ENCODE measurements at places on chromosomes 3 and 15.
A peak's percentile ranks its signal among the peaks of the same experiment; 100 is the strongest.

- no peak for DNase-seq
Measured at GRCh38 chr15:60975218-60975617, 253.9 kb downstream of the RORA start.

DNA sequence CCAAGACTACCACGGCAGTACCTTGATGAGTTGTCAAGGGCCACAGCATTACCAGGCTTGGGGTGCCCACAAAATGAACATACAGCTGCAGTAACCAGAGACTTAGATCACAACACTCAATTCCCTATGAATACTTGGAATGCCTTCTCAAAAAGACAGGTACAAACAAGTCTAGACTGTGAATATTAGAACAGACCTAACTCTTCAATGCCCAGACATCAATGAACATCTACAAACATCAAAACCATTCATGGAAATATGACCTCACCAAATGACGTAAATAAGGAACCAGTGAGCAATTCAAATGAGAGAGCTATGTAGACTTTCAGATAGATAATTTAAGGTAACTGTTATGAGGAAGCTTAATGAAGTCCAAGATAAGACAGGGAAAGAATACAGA lies 185.1 kb upstream of the POU1F1 start:
- DNase-seq, result no peak

DNA sequence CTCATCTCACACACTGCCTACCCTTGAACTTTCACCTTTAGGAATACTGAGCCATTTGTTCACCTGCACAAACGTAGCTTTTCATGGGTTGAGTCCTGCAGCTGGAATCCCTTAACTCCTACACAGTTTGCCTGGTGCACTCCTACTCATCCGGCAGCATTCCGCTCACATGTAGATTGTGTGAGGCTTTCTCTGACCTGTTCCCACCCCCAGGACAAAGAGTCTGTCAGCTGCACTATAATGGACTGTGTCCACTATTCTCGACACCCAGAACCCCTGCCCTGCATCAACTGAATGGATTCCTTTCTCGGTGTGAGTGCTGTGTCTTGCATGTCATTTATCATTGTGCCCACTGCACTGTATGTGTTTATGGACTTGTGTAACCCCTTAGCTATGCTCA lies 54.9 kb downstream of the EPHB3 start:
- DNase-seq, result no peak

- no peak for DNase-seq
Measured at GRCh38 chr3:64837986-64838735, 150.4 kb upstream of the ADAMTS9 start.

DNA sequence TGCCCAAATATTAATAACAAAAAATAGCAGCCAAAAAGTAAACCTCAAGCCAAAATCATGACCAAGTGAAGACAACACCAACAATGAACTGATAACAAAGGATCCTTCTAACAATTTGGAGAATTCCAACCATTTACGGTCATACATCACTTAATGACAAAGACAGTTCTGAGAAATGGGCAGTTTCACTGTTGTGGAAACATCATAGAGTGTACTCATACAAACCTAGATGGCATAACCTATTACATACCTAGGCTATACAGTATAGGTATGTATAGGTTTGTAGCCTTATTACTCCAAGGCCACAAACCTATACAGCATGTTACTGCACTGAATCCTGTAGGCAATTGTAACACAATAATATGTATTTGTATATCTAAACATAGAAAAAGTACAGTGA lies 12.4 kb downstream of the ANO10 start:
- no peak for DNase-seq

DNA sequence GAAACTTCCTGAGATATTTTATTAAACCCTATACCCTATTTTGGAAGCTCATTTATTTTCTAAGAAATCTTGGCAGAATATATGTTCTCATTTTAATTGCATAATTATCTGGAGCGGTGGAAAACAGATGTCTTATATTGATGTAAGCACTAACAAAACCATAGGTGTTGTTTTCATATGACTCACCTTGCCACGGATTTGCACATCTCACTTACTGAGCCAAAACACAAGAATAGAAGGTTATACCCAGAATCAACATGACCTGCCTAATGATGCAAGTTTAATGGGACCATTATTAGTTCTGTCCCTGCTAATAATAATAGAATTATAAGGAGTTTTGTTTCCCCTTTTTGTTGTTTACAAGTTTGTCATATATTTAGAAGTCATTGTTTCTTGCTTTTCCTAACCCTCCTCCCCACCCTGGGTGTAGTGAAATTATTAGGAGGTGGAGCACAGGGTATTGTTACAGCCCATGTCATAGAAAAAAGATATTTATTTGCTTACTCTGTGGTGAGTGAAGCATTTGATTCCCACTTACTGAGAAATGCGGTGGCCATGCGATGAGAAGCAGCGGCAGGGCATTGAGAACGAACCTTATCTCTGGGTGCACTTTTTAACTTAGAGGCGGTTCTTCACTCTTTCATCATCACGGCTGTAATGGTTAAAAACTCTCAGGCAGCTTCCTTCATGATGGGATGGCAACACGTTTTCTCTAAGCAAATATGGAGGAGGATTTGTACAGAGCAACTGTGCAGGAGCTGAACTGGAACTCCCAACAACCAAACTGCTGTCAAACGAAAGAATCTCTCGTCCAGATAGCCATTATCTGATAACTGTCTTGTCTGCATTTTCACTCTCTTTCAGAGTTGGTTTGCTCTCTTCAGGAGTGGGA lies 521 bp downstream of the IL5RA start:
- peak; percentile 64 for DNase-seq

DNA sequence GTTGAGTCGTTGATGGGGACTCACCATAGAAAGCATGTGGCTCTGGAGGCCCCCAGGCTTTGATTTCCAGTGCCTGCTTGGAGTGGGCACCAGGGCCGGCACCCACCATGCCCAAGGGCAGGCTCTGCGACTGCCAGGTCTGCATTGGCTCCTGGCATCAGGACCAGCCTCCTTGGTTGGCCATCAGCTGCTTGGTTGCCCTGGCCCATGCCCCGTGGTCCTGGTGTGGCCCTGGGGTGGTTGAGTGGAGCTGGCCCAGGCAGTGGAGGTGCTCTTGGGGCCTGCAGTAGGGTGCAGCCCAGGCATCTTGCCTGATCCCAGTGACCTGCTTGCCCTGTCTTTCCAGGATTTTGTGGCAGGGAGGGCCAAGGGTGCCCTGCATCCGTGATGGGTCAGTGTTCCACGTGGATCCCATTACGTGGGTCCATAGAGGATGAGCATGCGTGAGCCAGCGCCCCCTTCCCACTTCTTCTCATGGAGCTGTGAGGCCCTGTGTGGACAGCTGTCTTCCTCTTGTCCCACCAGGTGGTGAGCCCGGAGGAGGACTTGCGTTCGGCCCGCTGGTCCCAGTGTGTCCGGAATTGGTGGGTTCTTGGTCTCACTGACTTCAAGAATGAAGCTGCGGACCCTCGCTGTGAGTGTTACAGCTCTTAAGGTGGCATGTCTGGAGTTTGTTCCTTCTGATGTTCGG lies 187.0 kb downstream of the UBE3A start:
- DNase-seq, result no peak

DNA sequence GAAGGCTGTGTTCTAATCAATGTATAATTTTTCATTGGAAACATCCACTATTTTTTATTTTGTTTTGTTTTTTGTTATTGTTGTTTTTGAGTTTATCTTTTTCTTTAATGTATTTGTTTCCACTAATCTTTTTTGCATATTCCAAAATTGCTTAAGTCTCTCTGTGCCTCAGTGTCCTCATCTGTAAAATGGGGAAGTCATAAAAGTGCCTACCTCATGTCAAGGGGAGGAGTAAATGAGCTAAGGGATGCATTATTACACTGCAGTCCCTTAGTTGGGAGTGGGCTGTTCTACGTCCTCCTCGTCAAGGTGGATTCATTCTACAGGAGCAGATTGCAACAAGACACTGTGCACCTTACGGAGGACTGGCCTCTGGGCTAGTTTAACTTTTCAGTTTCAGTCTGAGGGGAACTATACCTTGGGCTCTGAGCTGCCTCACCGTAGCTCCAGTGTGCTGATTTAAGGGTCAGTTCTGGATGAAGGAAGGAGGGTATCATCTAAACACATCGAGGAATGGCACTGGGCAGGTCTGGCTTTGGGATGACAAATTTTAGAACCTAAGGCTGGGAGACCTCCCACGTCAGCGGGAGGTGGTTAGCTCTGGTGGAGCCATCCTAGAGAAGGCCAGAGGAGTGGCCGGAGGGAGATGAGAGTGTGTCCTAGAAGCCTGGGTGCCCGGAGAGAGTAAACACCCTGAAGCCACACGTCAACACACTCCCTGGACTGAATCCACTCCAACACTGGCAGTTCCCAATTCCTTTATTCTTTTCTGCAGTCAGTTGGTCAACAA lies 5.1 kb upstream of the SRP14 start:
- DNase-seq, result no peak

DNA sequence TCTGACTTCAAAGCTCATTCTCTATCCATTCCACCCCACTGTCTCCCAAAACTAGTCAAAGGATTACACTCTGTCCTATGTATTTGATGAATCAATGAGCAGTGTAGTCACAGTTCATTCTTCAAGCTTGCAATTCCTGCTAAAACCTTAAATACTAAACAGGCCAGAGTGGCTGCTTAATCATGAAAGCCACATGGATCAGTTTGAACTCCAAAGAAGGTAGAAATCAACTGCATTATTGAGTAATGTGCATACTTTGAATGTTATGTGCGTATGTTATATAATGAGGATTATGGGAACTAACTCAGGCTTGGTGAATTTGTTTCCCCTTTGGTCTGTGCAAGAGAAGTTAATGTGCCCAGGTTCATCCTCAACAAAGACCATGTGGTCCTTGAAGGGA lies 45.4 kb downstream of the PRICKLE2 start:
- DNase-seq, result no peak

GRCh38 chr3:80052271-80052670 lies 284.5 kb upstream of the ROBO1 start:
- no peak for DNase-seq

GRCh38 chr3:24595796-24596195 lies 101.1 kb upstream of the THRB start:
- DNase-seq, result no peak
